Esophagus squamous epithelium (tissue), 5 donors: ENCODE measurements at places on chromosomes 7 and 10.

GRCh38 chr10:3785851-3786271, 852 bp upstream of the KLF6 start:
- DNase-seq, result no peak

- no peak for DNase-seq
Observed at GRCh38 chr10:133159950-133160825, at the start of gene KNDC1. TSS of gene KNDC1 (plus strand) at chr10:133160219. CDS start at chr10:133160468, 249 bp downstream.

DNA sequence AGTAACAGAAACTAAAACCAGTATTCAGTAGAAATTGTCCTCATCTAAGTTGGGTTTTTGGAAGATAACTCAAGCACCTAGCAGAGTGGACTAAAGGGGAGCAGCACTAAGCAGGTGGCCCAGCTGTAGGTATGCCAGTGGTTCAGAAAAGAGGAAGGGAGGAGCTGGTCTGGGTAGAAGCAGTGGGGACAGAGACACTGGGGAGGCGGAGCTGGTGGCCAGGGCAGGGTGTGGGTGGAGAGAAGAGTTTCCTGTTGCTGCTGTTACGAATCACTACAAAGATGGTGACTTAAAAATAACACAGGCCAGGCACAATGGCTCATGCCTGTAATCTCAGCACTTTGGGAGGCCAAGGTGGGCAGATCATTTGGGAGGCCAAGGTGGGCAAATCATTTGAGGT, 136.2 kb downstream of the WDR11 start:
- no peak for DNase-seq

GRCh38 chr10:12579954-12580858, 230.9 kb downstream of the CAMK1D start:
- no peak for DNase-seq

- no peak for DNase-seq
Observed at GRCh38 chr10:116030576-116030975, 242.4 kb downstream of the GFRA1 start.

GRCh38 chr10:61089251-61089650, 145.3 kb upstream of the RHOBTB1 start:
- DNase-seq, result no peak

GRCh38 chr7:21941611-21942141, 4.0 kb downstream of the CDCA7L start:
- no peak for DNase-seq

GRCh38 chr10:38093816-38094157, 350 bp upstream of the ZNF37A start:
- no peak for DNase-seq

- DNase-seq, result no peak
Observed at GRCh38 chr7:27966219-27966780, 214.3 kb downstream of the JAZF1 start.

DNA sequence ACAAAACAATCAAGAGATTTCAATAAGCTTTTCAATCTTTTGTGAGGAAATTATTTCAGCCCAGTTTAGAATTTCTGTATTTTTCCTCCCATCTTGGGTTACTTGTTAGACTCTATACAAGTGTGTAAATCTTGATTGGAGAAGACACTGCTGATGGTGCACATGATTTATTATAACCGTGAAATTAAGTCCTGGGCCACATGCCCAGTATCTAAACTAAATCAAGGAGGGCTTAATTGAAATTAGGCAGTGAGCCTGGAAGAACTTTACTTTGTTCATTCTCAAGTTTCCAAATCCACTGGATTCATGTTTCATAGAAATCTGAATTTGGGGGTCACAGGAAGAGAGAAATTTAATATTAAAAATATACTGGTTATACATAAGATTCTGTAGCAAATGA, 44.5 kb downstream of the CSTF2T start:
- no peak for DNase-seq

DNA sequence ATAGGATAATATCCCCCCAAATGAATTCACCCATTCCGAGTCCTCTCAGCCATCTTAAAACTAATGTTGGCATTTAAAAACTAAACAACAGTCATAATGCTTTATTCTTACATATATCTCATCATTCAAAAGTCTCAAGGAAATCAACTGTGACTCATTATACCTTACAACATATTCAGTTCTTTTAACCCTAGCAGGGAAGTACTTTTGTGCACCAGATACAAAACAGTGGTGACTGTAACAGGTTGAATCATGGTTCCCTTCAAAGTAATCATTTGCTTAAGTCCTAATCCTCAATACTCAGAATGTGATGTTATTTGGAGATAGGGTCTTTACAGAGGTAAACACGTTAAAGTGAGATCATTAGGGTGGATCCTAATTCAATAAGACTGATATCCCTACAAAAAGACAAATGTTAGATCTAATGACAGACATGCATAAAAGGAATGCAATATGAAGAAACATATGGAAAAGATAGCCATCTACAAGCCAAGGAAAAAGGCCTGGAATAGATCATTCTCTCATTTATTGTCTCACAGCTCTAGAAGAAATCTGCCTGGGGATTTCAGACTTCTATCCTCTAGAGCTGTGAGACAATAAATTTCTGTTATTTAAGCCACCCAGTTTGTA, 42.3 kb downstream of the RELN start:
- no peak for DNase-seq

GRCh38 chr10:121312587-121312986, 285.7 kb downstream of the FGFR2 start:
- DNase-seq, result no peak

- DNase-seq, result no peak
Observed at GRCh38 chr10:112898540-112899390, 51.3 kb upstream of the TCF7L2 start.

GRCh38 chr7:121329191-121330052, 622 bp downstream of the WNT16 start:
- no peak for DNase-seq

DNA sequence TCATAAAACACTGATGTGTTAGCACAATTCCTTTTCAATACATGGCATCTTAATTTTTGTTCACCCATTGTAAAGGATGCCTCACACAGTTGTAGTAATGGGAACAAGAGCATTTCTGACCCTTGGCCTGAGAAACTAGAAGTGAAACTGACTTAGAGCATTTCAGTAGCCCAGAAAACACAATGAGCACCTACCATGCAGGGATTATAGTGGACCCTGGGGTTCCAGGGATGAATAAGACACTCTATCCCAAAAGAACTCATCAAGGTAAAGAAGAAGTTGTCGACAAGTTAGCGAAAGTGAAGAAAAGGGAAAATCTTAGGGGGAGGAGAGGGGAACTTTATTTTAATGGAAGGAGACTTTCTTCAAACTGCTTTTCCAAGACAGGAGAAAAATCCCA, 125.6 kb downstream of the NT5C2 start:
- DNase-seq, result no peak

DNA sequence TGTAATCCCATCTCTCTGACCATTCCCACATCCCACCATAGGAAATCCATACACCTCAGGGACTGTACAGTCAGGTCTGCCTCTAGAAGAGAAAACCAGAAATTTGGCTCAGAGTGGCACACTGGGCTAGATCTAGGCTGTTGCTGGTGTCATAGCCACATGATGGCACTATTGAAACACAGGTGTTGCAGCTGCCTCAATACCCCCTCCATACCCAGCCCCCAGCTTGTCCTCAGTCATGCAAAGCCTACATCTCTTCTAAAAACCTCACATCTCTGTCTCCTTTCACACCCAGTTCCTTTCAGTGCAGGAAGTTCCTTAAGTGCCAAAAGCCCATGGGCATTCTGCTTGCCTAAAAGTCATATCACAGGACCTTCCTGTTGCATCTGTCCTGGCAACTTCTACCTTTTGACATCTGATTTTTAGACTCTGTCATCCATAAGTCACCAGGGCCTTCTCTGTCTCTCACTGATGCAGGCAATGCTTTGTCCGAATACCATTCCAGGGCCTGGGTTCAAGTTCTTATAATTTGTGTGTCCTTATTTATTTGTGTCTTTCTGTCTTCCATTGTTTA, 27.0 kb upstream of the HIBADH start:
- DNase-seq, result no peak
